ENCODE measurements at places on chromosomes 1 and 21. TPM values are rescaled to one million over a fixed set of nuclear protein-coding genes. Genes with fewer than 3 reads are reported as not detected.

ANKRD35 gene
- 0.80 TPM for total RNA-seq

RHCE gene
- 0.26 TPM for total RNA-seq

OLIG2 gene
- total RNA-seq, result not detected

LAPTM5 gene
- total RNA-seq, result 206 TPM

FBXO44 gene
- 16.0 TPM for total RNA-seq

CHI3L2 gene
- 1.9 TPM for total RNA-seq

AVPR1B gene
- total RNA-seq, result not detected

PTTG1IP gene
- total RNA-seq, result 48.2 TPM

LSM10 gene
- 81.4 TPM for total RNA-seq

USP33 gene
- 43.1 TPM for total RNA-seq

DEDD gene
- total RNA-seq, result 41.0 TPM

NT5C1A gene
- total RNA-seq, result not detected

ERICH3 gene
- not detected for total RNA-seq

TEDDM1 gene
- total RNA-seq, result not detected

KPRP gene
- total RNA-seq, result not detected

TCP10L gene
- total RNA-seq, result not detected

WDR64 gene
- total RNA-seq, result not detected

GNAT2 gene
- 0.53 TPM for total RNA-seq

GBP6 gene
- total RNA-seq, result 0.22 TPM

Data from CD8-positive, alpha-beta memory T cell (primary cell).